H7 (cell line): ENCODE measurements at places on chromosomes 6 and 20. TPM values are rescaled to one million over a fixed set of nuclear protein-coding genes. Genes with fewer than 3 reads are reported as not detected.

FOXQ1 gene
- total RNA-seq = 3.1 and 24.8 TPM in 2 replicates

DNA sequence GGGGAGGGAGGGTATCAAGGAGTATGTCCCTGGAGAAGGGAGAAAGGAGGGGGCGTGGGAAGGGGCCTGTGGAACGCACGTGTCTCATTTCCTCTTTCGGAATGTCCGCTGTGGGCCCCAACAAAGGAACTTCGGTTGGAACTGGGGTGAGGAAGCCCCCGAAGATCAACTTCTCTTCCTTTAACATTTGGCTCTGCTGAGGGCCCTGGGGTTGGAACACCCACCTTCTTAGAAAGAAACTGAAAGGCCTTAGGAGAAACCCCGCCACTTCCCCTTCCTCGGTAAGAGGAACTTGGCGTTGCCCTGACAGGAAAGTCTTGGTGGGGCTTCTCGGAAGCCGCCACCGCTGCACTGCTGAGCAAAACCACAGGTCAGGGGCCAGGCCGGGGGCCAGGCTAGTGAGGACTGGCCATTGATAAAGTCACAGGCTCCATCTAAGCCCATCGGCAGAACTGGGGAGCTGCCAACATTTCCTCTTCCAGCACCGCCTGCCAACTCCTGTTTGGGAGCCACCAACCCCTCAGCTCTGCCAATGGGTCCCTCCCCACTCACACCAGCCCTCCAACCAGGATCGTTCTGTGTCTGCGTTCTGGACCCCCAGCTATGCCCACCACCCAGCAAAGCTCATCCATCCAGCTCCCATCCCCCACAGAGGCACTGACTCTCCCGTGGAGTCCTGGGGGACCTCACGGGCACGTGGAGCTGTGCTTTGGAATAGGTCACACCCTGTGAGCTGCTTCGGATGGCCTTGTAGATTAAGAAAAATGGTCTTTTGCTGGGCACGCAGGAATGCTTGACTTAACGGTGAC, 44.8 kb downstream of the FGD2 start:
- DNase-seq = no peak

DNA sequence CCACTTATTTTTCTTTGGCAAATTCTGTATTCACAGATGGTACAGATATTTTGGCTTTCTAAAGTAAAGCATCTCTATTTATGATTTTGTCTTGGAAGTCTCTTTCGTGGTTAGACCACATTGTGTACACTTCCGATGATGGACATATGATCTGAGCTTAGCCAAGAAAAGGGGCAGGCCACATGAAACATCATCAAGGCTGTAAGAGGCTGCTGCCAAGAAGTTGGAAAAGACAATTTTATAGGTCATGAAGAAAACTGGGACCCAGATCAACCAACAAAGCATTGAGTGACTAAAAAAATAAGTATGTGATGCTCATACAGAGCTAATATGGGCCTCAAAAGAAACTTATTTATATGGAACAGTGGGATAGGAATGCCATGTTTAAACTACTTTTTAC, 266.4 kb downstream of the HAO1 start:
- no peak for DNase-seq

DNA sequence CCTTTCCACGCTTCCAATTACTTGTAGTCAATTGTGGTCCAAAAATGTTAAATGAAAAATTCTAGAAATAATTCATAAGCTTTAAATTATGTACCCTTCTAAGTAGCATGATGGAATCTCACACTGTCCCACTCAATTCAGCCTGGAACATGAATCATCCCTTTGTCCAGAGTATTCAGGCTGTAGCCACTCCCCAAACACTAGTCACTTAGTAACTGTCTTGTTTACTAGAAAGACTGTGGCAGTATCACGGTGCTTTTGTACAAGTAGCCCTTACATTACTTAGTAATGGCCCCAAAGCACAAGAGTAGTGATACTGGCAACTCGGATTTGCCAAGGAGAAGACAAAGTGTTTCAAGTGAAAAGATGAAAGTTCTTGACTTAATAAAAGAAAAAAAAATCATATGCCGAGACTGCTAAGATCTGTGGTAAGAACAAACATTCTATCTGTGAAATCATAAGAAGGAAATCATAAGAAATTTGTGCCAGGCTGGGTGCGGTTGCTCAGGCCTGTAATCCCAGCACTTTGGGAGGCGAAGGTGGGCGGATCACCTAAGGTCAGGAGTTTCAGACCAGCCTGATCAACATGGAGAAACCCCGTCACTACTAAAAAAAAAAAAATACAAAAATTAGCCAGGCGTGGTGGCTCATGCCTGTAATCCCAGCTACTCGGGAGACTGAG, 168.5 kb upstream of the SIM1 start:
- no peak for DNase-seq

GRCh38 chr6:42411406-42411805, 40.3 kb downstream of the TRERF1 start:
- DNase-seq = no peak

CD2AP gene
- 34.0 and 44.3 TPM in 2 replicates for total RNA-seq

SIRPG gene
- total RNA-seq = not detected in 2 replicates

JPH2 gene
- 0.67 and 0.69 TPM in 2 replicates for total RNA-seq

- no peak for DNase-seq
These were observed 37.7 kb downstream of the FOXO3 start for GRCh38 chr6:108598305-108598863.

GRCh38 chr6:18185624-18186023, 30.4 kb downstream of the KDM1B start:
- DNase-seq = no peak

SRMS gene
- 0.21 and 0.33 TPM in 2 replicates for total RNA-seq

CPNE5 gene
- 0.04 and 0.42 TPM in 2 replicates for total RNA-seq

DNA sequence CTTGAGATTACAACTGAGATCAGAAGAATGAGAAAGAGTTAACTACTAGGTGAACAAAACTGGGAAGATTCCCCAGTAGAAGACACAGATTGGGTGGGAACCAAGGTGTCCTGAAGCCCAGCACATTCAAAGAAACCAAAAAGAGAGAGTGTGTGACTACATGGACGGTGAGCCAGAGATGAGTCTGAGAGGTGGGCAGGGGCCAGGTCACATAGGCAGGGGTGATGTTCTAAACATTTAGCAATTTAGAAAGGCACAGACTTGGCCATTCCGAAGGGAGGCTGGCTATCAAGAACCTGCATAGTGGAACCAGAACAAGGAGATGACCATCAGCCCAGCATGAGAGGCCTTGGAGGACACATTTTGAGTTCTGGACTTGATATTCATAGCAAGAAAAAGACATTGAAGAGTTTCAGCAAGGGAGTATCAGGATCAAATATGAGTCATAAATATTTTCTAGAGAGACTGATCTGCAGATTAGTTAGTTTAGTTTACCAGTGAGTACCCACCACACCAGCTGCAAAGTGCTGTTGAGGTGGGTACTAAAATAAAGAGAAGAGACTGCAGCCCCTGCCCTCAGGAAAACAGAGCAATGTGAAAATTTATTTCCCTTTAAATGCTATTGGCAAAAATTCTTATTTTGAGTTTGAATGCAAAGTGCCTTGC, 340.5 kb upstream of the PRDM1 start:
- DNase-seq = no peak

DNA sequence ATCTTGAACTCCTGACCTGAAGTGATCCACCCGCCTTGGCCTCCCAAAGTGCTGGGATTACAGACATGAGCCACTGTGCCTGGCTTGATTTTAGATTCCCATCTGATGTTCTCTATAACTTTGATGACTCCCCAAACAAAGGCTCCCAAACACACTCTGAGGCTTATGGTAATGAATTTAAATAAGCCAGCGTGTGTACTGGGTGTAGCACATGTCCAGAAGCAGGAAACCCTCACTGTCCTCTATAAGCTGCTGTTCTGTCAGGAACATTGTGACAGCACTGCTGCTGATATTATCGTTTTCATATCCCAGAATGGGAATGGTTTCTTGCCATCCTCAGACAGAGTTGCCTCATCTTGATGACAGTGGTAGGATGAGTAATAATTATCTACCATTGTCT, 54.1 kb upstream of the SALL4 start:
- DNase-seq = no peak

DNA sequence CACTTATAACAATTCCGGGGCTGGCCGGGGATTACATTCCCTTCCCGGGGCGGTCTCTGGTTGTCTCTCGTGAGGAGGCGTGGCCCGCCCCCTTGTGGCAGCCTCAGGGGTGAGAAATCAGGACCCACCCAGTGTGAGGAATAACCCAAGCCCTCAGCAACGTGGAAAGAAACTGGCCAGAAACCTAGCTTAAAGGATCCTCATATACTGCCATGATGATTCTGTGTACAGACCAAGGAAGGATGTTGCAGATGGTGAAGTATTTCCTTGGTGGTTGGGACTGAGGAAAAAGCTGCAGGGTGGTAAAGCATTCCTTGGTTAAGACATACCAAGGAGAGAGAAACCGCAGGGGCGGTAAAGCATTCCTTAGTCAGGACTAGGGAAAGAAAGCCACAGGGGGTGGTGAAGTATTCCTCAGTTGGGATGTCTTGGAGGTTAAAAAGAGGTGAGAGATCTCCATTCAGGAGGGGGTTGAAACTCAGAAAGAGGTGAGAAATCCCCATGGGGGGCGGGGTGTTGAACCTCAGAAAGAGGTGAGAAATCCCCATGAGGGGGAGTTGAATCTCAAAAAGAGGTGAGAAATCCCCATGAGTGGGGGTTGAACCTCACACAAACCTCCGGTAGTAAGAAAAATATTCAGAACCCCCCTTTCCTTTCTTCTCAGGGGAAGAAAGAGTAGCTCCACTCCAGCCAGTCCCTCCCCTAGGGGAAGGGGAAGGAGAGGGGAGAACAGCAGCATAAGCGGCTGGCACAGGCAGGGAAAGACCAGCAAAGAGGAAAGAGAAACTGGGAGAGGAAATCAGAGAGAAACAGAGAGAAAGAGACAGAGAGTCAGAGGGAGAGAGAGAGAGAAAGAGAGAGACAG, 238.1 kb downstream of the RNGTT start:
- peak; percentile 10 for DNase-seq

DNA sequence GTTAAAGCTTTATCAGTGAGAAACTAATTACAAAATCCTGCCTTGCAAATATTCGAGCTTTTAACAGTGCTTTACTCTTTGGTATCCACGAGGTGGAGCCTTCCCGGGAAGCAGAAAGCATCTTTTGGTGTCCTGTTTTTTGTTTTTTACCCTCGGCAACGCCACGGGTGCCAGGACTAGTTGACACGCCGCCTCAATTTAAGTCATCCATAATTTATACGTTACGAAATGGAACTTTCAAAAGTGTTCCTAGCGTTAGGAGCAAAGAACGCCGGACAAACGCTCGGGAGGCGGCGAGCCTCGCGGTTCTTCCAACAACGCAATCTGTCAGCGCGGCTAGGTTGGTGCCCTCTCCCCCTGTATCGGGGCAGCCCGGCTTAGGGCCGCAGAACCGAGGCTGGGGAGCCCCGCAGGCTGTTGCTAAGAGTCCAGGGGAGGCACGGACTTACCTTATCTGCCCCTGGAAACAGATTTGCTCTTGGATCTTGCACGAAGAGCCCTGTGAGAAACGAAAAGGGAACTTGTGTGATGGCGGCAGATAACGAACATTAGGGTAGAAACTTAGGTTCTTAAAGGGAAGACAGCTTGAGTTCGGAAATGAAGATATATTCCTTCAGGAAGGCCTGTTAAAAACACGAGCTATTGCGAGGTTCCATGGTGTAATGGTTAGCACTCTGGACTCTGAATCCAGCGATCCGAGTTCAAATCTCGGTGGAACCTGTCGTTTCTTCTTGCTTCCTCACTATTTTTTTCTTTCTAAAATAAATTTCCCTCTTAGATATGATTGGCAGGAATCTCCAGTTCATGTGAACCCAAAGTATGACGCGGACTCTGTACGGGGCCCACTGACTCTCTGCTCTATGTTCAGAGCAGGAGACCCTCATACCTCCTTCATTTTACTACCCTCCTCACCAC, 46.2 kb upstream of the ZNF184 start:
- DNase-seq = peak; percentile 80

DNA sequence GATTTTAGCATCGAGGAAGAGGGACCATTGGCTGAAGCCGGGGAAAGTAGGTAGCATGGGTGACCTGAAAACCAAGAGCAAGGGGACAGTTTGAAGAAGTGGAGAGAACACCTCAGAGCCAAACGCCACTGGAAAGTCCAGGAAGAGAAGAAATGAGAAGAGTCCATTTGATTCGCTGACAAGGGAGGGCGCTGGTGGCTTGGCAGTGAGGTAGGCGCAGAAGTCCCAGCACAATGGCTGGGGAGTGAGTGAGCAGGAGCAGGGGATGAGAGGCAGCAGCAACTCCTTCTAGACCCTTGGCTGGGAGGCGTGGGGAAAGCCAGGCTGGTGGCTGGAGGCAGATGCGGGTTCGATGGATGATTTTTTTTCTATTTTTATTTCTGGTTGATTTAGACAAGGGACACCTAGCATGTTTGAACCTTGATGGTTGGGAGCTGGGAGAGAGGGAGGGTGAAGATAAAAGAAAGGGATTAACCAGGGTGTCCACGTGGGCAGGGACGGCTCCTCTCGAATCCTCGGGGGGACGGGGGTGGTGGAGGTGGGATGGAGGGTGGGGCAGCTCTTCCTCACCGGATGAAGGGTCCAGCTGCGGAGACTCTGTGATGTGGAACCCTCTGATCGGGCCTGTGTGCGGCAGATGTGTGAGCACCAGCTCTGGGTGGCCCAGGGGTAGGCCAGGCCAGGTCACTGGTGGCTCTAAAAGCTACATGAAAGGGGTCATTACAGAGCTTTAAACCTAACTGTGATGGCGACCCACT, 164.2 kb downstream of the NFATC2 start:
- peak; percentile 79 for DNase-seq

NKX2-2 gene
- 0.45 TPM in 1 of 2 replicates, not detected in the other for total RNA-seq

SNAI1 gene
- total RNA-seq = 9.4 and 13.3 TPM in 2 replicates

- peak; percentile 37 for DNase-seq
These were observed 87.8 kb downstream of the GINS1 start for GRCh38 chr20:25495189-25495824.

GRCh38 chr6:23365732-23366131, 760.3 kb upstream of the NRSN1 start:
- no peak for DNase-seq

DNA sequence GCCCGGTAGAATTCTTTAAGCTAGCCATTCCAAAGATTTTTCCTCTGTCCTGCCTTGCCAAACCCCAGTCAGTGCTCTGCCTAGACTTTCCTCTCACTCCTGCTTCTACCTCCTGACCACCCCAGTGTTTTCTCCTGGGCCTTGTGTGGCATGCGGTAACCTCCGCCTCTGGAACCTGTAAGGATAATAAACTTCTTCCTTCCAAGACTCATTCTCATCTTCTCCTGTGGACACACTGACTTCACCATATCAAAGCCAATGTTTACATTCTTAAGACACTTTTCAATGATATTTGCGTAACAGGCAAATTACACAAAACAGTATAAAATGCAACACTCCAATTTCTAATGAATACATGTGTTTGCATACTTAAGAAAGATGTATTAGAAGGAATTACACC, 354.6 kb downstream of the RNF144B start:
- no peak for DNase-seq

GRCh38 chr6:53322188-53323029, 26.3 kb downstream of the ELOVL5 start:
- DNase-seq = no peak

DNA sequence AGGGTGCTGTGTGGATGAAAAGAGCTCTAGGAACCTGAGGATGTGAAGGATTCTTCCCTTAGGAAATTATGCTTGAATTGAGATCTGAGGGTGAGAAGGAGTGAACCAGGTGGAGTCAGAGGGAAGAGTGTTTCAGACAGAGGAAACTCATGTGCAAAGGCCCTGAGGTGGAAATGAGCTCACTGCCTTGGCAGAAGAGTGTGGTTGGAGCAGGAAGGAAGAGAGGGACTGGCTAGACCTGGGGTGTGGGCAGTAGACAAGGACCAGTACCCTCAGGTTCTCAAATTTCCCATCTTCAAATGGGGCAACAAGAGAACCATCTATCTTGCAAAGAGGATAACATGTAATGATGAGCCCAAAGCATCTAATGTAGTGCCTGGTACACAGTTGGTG, 24.0 kb upstream of the GTSF1L start:
- DNase-seq = no peak

- DNase-seq = no peak
These were observed 21.8 kb upstream of the UFL1 start for GRCh38 chr6:96499781-96500180.
